Kasumi-1 (cell line): ENCODE measurements at places on chromosomes 2 and 18.

- no peak for DNase-seq
Observed at GRCh38 chr2:184498936-184499335, 99.4 kb upstream of the ZNF804A start.

DNA sequence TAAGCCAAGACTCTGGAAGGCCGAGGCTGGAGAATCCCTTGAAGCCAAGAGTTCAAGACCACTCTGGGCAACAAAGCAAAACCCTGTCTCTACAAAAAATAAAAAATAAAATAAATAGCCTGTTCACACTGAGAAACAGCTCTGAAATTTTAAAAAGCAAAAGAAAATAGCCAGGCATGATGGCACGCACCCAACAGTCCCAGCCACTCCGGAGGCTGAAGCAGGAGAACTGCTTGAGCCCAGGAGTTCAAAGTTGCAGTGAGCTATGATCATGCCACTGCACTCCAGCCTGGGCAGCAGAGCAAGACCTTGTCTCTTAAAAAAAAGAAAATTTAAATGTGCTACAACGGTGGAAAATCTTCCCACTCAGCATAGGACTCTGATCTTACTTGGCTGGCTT lies 52.7 kb downstream of the DTNB start:
- DNase-seq: no peak

- DNase-seq: no peak
Observed at GRCh38 chr2:84874381-84875212, 6.3 kb downstream of the TRABD2A start.

DNA sequence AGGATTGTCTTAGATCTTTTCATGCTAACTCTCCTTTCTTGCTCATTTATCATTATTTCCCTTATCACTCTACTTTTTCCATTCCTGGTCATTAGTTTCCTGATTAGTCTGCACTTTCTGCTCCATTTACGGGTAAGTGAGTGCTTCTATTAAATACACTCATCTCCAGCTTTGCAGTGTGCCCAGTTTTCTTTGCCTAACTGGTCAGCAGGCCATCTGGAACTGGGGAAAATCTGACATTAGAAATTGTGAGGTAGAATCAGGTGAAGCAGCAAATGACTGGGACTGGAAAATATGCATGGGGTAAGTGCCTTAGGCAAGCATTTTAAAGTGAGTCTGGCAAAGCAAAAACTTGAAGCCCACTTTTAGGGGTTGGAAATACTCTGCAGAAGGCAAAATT lies 29.2 kb downstream of the G6PC2 start:
- no peak for DNase-seq

DNA sequence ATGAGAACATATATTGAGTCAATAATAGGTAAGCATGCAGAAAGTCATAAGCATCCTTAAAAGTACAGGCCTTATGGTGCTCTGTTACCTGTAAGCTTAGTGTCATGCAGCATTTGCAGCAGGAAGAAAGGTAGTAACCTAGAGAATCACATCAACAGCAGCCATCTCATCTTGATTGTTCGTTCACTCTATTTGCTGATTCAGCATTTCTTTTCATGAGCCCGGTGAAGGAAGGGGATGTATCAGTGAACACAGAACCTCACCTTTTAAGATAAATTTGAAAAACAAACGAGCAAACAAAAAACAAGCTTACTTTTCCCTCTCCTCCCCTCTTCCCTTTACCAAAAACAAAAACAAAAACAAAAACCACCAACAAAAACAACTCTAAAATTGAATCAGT lies 89.9 kb downstream of the MIB1 start:
- DNase-seq: no peak

DNA sequence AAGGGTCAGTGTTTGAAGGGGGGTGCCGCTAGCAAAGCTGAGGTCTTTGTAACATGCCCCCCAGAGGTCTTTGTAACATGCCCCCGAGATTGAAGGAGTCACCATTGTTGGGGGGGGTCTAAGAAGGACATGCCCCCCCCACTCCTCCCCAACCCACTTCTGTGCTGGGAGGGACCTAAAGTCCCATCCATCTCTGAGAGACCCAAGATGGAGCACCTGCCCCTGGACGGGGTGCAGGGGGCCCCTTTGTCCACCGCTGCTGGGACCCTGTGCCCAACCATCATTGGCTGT lies 5.9 kb upstream of the ASIC4 start:
- no peak for DNase-seq

- DNase-seq: no peak
Observed at GRCh38 chr2:196279541-196279940, 108.2 kb upstream of the STK17B start.

DNA sequence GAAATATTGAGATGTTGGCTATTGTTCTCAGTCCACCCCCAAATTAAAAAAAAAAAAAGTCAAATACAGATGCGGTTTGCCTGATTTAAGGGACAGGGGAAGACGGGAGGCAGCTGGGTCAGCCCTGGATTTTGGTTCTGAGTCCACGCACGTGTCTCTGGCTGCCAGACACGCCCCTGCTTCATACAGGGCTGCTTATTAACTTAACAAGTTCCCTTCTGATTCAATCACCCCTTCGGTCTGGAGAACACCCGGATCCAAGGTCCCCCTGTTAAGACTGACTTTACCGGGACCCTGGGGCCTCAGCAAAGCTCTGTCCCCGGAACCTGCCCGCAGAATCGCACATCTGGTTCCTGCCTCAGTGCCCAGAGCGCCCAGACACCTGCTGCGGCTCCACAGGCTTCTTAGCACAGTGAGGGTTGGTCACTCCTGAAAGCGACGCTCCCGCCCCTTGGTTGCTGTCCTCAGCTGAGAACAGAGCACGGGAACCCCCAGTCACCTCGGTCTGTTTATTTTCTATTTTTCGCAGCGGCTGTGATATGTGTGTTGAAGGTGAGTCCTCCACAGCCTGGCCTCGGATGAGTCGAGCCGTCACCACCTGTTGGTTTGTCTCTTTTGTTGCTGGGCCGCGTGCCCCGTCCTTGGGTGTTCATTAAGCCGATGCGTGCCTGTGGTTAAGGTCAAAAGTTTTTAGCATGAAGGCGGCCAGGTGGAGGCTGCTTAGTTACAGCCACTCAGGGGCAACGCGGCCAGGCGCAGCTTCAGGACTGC lies 57.2 kb downstream of the RTP5 start:
- no peak for DNase-seq

DNA sequence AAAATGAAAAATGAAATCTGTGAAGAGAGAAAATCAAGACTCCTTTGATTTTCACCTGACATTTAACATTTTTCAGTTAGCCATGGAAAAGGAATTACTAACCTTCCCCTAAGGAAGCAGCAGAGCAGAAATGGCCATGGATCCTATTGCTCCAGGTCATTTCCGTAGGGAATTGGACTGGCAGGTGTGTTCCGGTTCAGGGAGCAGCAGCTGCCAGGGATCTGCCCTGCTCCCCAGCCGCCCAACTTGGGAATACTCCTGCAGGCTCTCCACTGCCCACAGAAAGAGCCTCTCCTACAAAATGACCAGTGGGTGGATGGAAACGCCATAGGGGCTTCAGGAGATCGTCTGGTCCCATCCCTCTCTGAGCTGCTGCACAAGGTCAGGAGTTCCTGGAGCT lies 86.0 kb upstream of the MAPK4 start:
- DNase-seq: no peak

GRCh38 chr2:69741575-69742321 lies at the start of gene ANXA4:
ANXA4 (plus strand) TSS chr2:69742134; CDS start chr2:69781566, 39,432 bp downstream.
- peak; percentile 66 for DNase-seq

GRCh38 chr2:60366135-60366712 lies 187.2 kb downstream of the BCL11A start:
- DNase-seq: peak; percentile 85

DNA sequence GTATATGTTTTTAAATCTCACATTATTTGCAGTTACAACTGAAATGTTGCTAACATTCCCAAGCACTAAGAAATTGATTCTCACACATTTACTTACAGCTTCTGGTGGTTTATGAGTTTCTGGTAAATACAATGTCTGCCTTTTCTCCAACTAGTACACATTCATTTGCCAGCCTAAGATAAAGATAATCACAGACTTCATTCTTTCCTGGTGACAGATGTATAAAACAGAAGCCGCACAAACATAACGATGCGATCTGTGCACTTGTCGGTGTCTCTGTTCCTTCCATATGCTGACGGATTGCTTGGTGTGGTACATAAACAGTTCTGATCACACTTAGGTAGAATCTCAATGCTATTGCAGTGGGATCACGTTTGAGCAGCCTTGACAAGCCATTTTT lies 100.4 kb upstream of the DDX18 start:
- no peak for DNase-seq

DNA sequence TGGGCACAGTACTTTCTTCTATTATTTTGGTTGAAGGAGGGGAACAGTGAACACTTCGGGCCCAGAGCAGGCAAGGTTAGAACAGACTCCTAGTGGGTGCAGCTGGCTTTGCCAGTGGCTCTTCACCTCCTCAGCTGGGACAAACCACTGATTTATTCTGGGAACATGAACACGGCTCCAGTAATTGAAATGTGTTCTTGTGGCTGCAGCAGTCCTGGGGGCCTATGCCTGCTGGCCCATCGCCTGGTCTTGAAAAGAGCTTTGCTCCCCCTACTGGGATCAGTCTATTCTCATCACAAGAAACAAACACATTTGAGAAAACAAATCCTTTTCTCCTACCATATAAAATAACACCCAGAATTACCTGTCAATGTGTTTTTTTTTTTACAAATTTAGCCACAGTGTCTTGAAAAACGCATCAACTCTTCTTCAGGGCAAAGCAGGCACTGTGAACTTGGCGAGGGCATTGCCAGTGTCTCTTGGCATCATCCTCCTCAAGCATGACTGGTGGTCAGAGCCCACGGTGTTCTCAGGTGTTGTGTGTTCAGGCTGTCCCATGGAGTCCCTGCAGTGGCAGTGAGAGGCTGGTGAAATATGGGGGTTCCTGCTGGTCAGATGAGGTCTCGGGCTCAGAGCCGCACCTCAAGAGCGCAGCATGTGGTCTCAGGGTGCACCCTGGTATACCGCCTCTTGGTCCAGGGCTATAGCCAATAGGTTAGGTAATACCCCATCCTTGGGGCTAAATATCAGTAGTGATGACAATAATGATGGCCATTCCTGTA lies 51.3 kb downstream of the RNF144A start:
- no peak for DNase-seq

DNA sequence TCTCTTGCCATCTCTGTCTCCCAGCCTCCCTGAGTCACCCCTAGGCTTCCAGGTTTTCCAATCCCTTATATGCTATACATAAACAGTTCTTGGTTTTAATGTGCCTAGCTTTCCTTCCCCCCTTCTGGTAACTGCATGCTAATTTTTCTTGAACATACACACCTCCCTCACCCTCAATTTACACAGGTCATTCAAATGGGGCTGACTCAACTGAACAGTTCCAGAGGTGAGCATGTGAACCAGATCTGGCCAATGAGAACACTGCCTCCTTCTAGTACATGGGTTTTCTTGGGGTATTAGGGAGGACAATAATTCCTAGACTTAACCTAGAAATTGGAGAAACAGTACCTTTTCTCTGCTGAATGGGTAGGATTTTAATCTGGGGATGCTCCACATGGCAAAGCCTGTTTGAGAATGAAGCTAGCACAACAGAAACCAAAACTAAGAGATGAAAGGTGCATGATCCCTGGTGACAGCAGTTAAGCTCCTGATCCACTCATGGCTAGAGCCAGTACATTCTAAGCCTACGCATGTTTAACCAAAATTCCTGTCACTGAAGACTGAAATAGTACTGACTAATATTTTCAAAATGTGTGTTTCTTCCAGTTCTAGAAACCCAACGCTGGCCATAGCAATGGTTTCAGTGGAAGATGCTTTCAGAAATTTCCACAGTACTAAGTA lies 11.8 kb downstream of the SLC25A12 start:
- DNase-seq: no peak

- DNase-seq: no peak
Observed at GRCh38 chr2:241103176-241103595, 1.1 kb upstream of the MTERF4 start.

DNA sequence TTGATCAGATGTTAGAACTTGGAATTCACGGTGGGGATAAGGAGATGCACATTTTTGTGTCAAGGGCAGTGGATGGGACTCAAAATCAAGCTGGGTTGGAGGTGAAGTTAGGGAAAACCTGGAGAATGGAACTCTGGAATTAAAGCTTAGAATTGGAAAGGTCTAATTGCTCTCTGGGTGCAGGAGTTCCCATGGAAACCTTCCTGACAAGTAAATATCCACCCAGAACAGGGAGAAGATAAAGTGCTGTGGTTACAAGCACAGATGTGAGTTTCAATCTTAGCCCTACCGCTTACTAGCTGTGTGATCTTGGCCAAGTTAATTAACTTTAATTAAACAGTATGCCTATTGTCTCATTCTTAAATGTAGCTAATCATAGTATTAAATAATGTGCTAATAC lies 71.3 kb upstream of the TCF7L1 start:
- no peak for DNase-seq

DNA sequence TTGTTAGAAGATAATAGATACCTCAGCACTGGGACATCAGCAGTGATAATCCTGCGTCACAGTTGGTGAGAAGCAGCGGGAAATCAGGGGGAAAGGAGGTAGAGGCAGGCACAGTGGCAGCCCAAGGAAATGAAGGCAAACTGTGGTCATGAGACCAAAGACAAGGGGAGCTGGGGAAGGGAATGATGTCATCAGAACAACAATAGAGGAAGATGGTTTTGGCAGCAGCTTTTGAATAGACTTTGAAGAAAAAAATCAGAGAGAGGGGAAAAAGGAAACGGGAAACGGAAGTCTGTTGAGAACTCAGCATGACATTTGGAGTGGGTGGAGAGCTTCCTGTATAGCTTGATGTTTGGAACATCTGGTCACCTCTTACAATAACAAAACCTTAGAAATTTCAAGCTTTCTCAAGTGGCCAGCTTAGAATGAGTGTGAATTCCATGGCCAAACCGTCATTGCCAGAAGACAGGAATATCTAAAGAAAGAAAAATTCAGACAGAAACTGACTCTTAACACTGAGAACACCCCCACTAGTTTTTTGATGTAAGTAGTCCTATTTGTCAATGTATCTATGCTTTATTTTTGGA lies 18.4 kb upstream of the YES1 start:
- peak; percentile 94 for DNase-seq

DNA sequence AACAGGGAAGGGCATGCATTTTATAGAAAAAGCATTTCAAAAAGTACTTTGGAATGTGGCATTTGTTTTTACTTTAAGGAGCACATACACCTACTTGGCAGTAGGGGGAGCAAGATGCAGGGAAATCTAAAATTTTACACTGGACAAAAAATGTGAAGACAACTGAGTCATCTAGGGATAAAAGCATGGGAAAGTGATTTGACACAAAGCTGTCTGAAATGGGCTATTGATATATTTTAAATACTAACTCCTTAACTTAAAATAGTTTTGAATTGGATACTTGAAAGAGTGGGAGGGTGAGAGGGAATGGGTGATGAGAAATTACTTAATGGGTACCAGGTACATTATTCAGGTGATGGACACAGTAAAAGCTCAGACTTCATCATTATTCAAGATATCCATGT lies 15.8 kb downstream of the TMEM200C start:
- DNase-seq: peak; percentile 26

- DNase-seq: no peak
Observed at GRCh38 chr2:220662431-220662830, 909.7 kb downstream of the EPHA4 start.

DNA sequence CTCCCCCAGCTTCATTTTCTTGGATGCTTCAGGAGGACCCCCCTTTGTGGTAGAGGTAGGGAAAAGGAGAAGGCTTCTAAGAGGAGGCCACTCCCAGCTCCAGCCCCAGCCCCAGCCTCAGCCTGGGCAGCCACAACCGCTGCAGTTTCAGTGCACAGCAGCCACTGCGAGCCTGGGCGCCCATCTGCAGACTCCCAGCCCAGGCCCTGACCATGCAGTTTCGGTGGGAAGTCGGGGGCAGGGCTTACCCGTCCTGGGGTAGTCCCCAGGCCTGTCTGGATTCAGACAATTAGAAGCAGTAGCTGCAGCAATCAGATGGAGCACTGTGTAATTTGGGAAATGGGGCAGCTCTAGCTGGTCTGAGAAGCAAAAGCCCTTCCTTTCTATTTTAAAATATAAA lies 28.6 kb downstream of the ITM2C start:
- no peak for DNase-seq

- peak; percentile 62 for DNase-seq
Observed at GRCh38 chr18:64438178-64438577, 289.3 kb upstream of the LINC00305 start.
